CD8-positive, alpha-beta memory T cell (primary cell): ENCODE measurements at places on chromosomes 1 and 21. TPM values are rescaled to one million over a fixed set of nuclear protein-coding genes. Genes with fewer than 3 reads are reported as not detected.

GRCh38 chr1:119773711-119774241 lies 5.1 kb upstream of the HMGCS2 start:
- H3K4me3 ChIP-seq, result no peak overlapping the region
- H3K4me1 ChIP-seq, result no peaks in the 10 kb centered on the region
- H3K27me3 ChIP-seq, result no peaks in the 10 kb centered on the region
- DNase-seq, result no peak
- H3K27ac ChIP-seq, result no peak overlapping the region

- no peak for DNase-seq
- H3K27ac ChIP-seq, result no peak overlapping the region
- H3K4me1 ChIP-seq, result no peaks in the 10 kb centered on the region
- H3K4me3 ChIP-seq, result no peak overlapping the region
These were observed 7.3 kb upstream of the FABP3 start for GRCh38 chr1:31380181-31380580.

- no peaks in the 10 kb centered on the region for H3K27me3 ChIP-seq
- DNase-seq, result no peak
- H3K27ac ChIP-seq, result no peak overlapping the region
- H3K4me3 ChIP-seq, result no peak overlapping the region
- no peaks in the 10 kb centered on the region for H3K36me3 ChIP-seq
These were observed 152.7 kb downstream of the CASZ1 start for GRCh38 chr1:10643607-10644306.

DNA sequence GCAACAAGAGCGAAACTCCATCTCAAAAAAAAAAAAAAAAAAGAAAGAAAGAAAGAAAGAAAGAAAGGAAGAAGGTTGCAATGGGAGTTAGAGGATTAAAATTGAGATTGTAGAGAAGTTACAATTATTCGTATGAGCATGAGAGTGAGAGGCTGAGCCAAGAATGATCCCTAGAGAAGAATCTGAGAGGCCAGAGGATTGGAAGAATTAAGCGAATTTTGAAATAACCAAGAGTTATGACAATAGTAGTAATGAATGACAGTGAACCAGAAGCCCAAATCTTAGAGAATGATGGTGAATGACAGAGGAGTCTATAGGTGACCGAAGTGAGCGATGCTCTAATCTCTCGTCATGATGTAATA lies 369 bp upstream of the ZYG11B start:
- peaks cover 18% of the 10 kb centered on the region for H3K4me1 ChIP-seq
- peak overlapping the region; percentile 33 for H3K27ac ChIP-seq
- H3K27me3 ChIP-seq, result no peaks in the 10 kb centered on the region
- H3K36me3 ChIP-seq, result no peaks in the 10 kb centered on the region
- DNase-seq, result no peak
- H3K4me3 ChIP-seq, result peak overlapping the region; percentile 87

DNA sequence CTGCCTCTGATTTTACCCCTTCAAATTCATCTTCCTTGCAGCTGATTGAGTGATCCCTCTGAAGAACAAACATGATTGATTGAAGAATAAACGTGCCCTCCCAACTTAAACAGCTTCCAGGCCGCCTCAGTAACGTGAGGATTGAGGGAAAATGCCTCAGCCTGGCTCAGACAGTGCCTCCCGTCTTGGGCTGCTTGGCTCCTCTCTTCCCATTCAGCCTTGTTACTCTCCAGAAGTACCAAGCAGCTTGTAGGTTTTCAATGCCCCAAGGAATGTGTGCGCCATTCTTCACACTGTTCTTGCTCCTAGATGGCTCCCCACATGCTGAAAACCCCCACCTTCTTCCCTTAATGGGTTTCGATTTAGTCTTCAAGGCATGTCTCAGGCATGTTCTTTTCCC lies 51.8 kb downstream of the ST6GALNAC5 start:
- no peak for DNase-seq
- no peaks in the 10 kb centered on the region for H3K36me3 ChIP-seq
- H3K27ac ChIP-seq, result no peak overlapping the region
- no peaks in the 10 kb centered on the region for H3K27me3 ChIP-seq
- H3K4me3 ChIP-seq, result no peak overlapping the region

DNA sequence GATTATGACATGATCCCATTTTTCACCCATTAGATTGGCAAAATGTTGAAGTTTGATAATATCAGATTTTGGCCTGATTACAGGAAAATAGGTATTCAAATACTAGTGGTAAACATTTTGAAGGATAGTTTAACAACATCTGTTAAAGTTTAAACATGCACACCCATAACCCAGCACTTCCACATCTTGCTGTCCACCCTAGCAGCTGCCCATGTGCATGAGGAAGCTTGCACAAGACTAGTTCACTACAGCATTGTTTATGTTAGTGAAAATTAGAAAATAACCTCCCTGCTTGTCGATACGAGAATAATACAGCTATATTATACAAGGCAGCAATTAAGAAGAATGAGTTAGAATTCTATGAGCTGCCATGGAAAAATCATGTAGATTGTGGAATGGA lies 127.6 kb downstream of the C1orf21 start:
- DNase-seq, result no peak
- H3K27me3 ChIP-seq, result no peaks in the 10 kb centered on the region
- no peaks in the 10 kb centered on the region for H3K36me3 ChIP-seq
- no peak overlapping the region for H3K4me3 ChIP-seq

- H3K36me3 ChIP-seq, result no peaks in the 10 kb centered on the region
- no peaks in the 10 kb centered on the region for H3K27me3 ChIP-seq
- no peaks in the 10 kb centered on the region for H3K4me1 ChIP-seq
- H3K27ac ChIP-seq, result no peak overlapping the region
- no peak overlapping the region for H3K4me3 ChIP-seq
These were observed 42.7 kb downstream of the TBX15 start for GRCh38 chr1:118945489-118945888.

GRCh38 chr1:227156520-227156919 lies 161.8 kb downstream of the CDC42BPA start:
- DNase-seq, result no peak
- no peak overlapping the region for H3K4me3 ChIP-seq
- no peaks in the 10 kb centered on the region for H3K36me3 ChIP-seq
- no peaks in the 10 kb centered on the region for H3K4me1 ChIP-seq

GRCh38 chr21:39125752-39126485 lies 57.3 kb downstream of the PSMG1 start:
- no peaks in the 10 kb centered on the region for H3K27me3 ChIP-seq
- H3K4me1 ChIP-seq, result no peaks in the 10 kb centered on the region
- no peak overlapping the region for H3K4me3 ChIP-seq
- no peaks in the 10 kb centered on the region for H3K36me3 ChIP-seq
- no peak overlapping the region for H3K27ac ChIP-seq
- no peak for DNase-seq

DNA sequence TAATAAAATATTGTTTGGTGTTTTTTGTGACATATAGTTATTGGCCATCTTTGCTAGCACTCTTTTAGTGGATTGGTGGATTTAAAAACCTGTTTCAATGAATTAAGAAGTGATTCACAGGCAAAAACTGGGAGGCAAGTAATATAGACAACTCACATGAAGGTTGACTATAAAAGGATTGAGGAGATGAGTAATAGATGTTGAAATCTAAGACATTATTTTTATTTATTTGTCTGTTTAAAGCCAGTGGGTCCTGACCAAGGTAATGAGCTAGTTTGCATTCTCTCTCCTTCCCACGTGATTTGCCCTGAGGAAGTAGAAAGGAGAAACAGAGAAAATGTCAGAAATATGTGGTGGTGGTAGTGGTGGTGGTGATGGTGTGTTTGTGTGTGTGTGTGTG lies 351.5 kb upstream of the ZP4 start:
- H3K27ac ChIP-seq, result no peak overlapping the region
- no peak for DNase-seq
- no peaks in the 10 kb centered on the region for H3K27me3 ChIP-seq
- H3K4me1 ChIP-seq, result no peaks in the 10 kb centered on the region

GRCh38 chr21:40422896-40423635 lies 423.9 kb downstream of the DSCAM start:
- no peaks in the 10 kb centered on the region for H3K4me1 ChIP-seq
- no peak for DNase-seq
- no peak overlapping the region for H3K4me3 ChIP-seq
- no peaks in the 10 kb centered on the region for H3K27me3 ChIP-seq

GRCh38 chr1:41072051-41072450 lies 50.5 kb upstream of the SLFNL1 start:
- H3K4me1 ChIP-seq, result no peaks in the 10 kb centered on the region
- H3K27ac ChIP-seq, result no peak overlapping the region
- no peak overlapping the region for H3K4me3 ChIP-seq
- no peak for DNase-seq
- no peaks in the 10 kb centered on the region for H3K36me3 ChIP-seq

- no peak overlapping the region for H3K4me3 ChIP-seq
- DNase-seq, result no peak
- no peak overlapping the region for H3K27ac ChIP-seq
- peaks cover 67% of the 10 kb centered on the region for H3K4me1 ChIP-seq
- H3K36me3 ChIP-seq, result no peaks in the 10 kb centered on the region
These were observed 27.7 kb upstream of the ATP5PO start for GRCh38 chr21:33943293-33943692.

The EPHA2 gene
- not detected for total RNA-seq

The WNT3A gene
- total RNA-seq, result not detected

The FAAH gene
- 5.1 TPM for total RNA-seq

The ZNF124 gene
- total RNA-seq, result 23.5 TPM

The FCRL5 gene
- total RNA-seq, result not detected

The WNT9A gene
- total RNA-seq, result 0.07 TPM

The SLC6A9 gene
- 7.3 TPM for total RNA-seq

The PRKAA2 gene
- total RNA-seq, result not detected

The LINGO4 gene
- total RNA-seq, result 0.09 TPM
